Epithelial cell of proximal tubule (primary cell): ENCODE measurements at places on chromosomes 5 and 9.

- peak; percentile 98 for DNase-seq
Measured at GRCh38 chr9:87193925-87194868, 246.9 kb upstream of the GAS1 start.

GRCh38 chr5:132688536-132689339 is 14.9 kb downstream of the IL4 start:
- no peak for DNase-seq

GRCh38 chr9:14452539-14452938 is 138.6 kb upstream of the NFIB start:
- DNase-seq, result no peak

DNA sequence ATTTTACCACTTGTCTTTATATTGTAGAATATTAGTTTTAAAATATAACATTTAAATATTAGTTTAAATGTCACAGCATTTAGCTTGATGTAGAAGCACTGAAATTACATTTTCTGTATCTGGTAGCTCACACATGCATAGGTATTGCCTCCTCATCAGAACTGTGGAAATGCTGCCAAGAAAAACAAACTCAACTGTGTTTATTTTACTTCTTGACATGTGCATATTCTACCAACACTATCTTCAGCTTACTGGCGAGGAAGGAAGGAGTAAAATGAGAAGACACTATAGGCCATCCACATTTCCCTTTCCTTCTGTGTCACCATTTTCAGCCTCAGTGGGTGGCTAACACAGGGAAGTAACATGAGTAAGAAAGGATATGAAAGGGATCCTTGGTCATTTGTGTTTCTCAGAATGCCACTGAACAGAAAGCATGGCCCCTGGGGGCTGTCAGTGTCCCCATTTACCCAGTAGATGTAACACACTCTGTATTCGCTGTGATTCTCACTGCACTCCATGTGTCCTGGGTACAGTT is 81.0 kb upstream of the HTR4 start:
- no peak for DNase-seq

- no peak for DNase-seq
Measured at GRCh38 chr5:108521011-108521700, 139.3 kb upstream of the FBXL17 start.

DNA sequence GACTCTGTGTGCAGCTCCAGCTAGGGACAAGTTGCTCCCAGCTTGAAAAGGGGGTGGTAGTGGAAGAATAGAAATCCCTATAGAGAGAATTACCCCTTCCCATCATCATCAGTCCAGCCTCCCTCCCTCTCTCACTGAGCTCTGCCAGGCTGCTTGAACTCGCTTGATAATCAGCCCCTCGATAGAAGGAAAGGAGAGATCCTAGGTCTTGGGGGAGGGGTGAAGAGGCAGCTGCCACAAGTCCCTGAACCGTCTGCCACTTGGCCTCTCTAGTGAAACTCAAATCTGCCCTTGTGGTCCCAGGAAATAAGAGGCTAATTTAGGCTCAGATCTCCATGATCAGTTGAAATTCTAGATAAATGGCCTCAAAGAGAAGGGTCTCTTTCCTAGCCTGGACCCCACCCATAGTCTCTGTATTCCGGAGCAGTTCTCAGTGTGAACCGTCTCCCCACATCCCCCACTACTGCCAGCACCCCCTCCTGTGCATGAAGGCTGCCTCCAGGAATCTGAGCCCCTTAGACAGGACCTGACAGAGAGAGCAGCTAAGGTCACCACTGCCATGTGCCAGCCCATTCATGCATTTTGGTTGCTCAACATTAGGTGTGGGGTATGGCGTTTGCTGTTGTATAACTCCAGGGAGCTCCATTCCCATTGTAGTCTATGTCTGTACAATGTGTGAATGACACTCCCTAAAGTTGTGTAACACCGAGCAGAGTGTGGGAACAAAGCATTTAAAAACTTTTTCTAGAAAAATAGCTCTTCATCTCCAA is 5.5 kb downstream of the DNAJB5 start:
- peak; percentile 81 for DNase-seq
